Anterior cingulate cortex (tissue), 58 donors: ENCODE measurements at places on chromosomes 13 and 19.

GRCh38 chr13:57629821-57630235 lies 1.7 kb upstream of the PCDH17 start:
- peak; percentile 91 for DNase-seq

DNA sequence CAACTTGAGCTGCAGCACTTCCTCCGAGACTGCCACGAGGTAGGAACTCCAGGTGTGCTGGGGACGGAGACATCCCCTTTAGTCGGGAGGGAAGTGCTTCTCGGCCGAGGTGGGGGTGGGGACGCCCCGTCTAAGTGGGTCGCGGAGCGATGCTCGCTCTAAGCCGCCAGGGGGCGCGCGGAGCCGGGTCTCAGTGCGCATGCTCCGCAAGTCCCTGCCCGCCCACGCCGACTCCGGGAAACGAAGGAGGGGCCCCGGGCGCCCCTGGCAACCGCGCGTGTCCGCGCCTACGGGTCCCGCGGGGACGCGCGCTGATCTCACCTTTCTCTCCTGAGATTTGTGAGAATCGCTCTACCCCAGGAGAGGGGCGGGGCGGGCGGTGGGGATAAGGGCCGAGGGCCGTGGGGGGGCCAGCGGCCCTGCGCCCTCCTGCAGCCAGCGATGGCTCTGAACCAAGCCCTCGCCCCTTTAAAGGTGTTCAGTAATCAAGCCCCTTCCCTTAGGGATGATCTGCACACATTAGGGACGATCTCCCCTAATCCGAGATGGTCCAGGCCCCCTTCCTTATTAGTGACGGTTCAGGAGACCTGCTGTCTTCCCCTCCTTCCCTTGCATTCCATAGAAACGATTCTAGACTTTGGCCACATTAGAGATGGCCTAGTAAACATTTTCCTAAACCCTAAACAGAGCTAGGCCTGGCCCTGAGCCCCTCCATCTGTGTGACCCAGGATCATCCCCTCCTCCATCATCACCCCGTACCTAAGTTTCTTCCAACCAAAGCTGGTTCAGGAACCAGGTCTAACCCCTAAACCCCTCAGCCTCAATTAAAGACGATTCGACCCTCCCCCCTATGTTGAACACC lies 47.3 kb upstream of the SHKBP1 start:
- peak; percentile 70 for DNase-seq

GRCh38 chr13:102569488-102569887 lies 27.3 kb upstream of the TPP2 start:
- DNase-seq: no peak

DNA sequence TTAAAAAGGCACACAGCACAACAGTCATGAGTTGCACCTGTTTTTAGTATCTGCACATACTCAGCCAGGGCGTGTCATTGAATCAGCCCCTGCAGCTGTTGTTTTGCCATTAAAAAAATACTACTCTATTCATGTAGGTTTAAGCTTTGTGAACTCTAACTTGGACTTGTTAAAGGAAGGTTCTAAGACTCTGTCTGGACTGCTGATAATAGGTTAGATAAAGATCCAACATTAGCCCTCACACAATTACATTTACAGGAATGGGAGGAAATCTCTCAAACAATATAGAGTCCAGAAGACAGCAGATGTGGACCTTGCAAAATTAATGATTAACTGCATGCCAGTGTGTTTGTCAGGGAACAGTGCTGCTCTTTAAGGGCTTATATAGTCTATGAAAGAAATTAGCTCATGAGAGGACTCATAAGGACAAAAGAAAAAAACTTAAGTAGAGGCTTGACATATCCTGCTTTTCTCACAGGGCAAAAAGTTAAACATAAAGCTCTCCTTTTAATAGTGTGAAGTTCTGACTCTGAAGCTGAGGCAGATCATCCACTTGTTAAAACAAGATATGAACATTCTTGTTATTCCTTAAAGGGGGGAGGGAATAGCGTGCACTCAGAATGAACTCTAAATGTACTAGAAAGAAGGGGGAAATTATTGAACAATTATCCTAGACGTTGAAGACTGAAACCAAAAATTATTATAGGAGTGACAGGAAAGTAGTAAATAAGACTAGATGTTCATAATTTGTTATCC lies 243.6 kb downstream of the NDFIP2 start:
- DNase-seq: no peak

- DNase-seq: no peak
Observed at GRCh38 chr13:85543144-85543543, 256.1 kb downstream of the SLITRK6 start.

DNA sequence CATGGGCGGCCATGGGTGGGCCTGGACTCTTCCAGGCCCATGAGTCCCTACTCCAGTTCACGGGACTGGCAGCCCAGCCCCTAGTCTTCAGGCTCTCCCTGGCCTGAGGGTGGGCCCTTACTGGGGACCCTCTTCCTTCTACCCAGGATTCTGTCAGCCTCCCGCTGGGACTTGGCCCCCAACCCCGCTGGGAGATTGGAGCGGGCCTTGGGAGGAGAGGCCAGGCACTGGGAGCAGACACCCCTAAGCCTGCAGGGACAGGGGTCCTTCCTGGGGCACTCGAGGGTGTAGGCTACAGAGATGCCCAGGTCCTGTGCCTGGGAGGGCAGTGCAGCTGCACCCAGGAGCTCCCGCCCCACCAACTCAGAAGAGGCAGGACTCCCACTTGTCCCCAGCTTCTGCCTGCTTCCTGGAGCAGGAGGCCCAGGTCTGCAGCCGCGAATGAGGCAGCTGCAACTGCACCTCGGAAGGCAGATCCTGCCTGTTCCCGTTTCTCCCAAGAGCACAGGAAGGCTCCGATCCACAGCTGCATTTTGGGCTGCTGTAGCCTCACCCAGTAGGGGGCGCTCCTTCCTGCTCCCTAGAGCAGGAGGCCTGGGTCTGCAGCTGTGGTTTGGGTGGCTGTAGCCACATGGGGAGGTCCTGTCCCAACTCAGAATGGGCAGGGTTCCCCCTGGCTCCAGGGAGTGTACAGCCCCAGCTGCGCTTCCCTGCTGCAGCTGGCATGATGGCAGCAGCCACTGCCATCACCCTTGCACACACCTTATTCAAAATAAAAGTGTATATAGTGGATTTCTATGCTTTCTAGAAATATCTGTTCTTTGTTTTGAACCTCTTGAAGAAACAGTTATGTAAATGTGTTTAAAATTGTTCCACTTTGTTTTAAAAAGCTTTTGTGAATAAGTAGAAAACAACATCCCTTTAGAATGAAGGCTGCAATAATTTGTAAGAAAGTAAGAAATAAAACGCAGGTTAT lies 46.8 kb downstream of the TEX26 start:
- DNase-seq: no peak

GRCh38 chr13:101502618-101503017 lies 50.1 kb downstream of the ITGBL1 start:
- no peak for DNase-seq

GRCh38 chr13:31020996-31021395 lies 88.5 kb downstream of the TEX26 start:
- DNase-seq: no peak

DNA sequence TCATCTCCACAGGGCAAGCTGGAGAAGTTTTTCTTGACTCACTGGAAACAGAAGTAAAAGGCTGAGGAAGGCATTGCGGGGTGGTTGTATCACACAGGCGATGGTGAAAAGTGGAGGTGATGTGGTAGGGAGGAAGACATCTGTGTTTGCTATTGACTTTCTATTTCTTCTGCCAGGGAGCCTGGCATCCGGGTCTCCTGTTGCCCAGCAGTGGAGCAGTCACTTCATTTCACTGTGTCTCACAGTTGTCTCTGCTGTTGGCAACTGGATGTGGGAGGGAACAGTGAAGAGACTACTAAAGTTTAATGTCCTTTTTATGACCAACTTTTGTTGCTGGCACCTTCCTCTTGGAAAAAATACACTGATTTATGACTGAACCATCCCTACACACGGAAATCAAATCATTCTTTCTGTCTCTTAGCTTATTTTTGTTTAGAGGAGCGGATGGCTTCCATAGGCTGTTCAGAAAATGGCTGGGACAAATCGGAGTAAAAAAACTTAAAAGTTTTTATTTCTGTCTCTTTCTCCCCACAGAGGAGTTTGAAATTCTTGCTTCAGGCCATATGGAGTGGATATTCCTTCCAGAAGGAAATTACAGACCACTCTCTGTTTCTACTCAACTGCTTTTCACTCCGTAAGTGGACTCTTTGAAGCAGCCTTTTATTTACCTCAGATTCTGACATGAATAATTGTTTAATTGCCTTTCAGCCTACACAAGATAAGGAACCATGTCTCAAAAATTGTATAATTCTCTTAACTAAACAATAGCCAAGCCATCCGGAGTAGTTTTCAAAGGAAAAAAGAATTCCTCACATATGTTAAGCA lies 23.8 kb upstream of the MEDAG start:
- DNase-seq: no peak

GRCh38 chr19:38545596-38545995 lies 72.2 kb downstream of the MAP4K1 start:
- no peak for DNase-seq

- no peak for DNase-seq
Observed at GRCh38 chr19:16739546-16739945, 19.9 kb downstream of the NWD1 start.

DNA sequence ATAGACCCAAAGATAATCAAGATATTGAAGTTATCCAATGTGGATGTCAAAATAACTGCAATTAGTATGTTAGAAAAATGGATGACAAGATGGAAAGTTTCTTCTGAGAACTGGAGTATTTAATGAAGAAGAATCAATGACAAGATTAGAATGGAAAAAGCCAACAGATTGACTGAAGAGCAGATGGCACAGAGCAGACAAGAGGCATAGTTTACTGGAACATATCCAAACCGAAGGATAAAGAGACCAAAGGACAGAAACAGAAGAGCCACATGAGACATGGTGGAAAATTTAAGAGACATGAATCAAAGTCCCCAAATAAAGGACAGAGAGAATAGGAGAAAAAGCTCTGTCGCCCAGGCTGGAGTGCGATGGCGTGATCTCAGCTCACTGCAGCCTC lies 89.6 kb upstream of the RXFP2 start:
- DNase-seq: no peak

DNA sequence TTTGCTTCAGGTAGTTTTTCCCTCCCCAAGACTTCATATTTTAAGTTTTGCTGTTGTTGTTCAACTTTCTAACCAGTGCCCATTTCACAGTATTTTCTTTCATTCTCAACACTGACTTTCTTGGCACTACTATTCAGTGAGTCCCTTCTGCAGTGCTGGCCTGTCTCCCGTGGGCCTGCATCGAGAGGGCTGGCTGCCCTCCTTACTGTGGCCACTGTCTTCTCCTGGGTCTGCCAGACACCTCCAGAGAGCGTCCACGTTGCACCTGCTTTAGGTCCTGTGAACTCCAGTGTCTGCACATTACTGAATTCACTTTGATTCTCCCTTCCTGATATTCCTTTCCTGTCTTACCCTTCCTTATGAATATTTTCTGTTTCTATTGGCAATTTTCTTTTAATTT lies 27.3 kb downstream of the COL4A1 start:
- DNase-seq: no peak

DNA sequence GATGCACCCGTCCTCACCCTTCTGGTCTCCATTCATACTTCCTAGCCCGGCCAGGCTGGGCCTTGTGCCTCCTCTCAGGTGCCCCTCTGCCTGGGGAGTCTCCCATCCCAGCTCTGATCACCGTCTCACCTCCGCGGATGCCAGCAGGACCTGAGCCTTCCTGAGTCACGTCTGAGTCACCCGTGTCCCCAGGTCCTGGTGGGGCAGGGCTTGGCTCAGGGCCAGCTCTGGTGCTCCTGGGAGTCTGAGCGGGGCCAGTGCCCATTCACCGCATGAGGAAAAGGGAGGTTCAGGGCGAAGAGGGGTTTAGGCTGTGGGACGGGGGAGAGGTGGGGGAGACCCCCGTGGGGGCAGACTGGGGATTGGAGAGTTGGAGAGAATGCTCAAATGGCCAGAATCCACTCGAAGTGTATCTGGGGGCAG lies 593 bp downstream of the ATP8B3 start:
- DNase-seq: no peak

DNA sequence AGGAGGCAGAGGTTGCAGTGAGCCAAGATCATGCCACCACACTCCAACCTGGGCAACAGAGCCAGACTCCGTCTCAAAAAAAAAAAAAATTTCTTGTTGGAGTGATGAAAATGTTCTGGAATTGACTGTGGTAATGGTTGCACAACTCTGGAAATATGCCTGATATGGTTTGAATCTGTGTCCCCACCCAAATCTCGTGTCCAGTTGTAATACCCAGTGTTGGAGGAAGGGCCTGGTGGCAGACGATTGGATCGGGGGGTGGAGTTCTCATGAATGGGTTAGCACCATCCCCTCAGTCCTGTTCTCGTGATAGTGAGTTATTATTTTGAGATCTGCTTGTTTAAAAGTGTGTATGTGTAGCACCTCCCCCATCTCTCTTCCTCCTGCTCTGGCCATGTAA lies 41.1 kb upstream of the MAP3K10 start:
- DNase-seq: no peak

DNA sequence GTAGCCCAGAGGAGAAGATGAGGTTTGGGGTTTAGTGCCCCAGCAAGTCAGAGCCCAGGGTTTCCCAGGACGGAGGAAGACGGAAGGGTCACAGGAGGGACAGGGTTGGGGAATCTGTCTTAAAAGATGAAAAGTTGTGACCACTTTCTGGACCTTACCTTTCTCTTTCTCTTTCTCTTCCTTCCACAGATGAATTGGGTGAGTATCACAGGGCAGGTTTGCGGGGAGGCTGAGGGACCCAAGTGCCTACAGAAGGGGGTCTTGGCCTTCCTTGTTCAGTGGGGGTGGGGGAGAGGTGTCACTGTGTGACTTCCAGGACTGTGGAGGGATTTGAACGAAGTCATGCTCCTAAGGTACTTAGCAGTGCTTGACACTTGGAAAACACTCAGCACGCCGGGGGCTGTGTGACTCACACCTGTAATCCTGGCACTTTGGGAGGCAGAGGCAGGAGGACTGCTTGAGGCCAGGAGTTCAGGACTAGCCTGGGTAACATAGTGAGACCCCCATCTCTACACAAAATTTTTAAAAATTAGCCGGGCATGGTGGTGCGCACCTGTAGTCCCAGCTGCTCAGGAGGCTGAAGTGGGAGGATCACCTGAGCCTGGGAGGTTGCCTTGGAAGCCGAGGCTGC lies 8.5 kb downstream of the RELB start:
- no peak for DNase-seq

DNA sequence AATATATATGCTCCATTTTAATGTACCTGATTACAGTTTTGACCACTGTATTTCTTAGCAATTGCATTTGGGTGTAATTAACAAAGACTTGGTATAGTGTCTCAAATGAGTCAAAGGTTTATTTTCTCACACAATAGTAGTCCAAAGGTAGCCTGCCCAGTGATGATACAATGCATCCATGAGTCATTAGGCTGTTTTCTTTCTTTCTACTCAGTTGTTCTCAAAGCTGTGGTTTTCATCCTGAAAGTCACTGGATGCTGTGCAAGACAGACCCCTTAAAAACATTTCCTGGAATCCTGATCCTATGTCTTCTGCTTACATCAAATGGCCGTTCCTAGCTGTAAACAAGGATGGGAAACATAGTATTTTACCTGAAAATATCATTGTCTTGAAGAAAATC lies 651.2 kb upstream of the MIR17HG start:
- no peak for DNase-seq

- DNase-seq: no peak
Observed at GRCh38 chr19:19381007-19381926, 24.2 kb upstream of the GATAD2A start.

- DNase-seq: no peak
Observed at GRCh38 chr19:1109032-1109551, 5.3 kb downstream of the GPX4 start.
